Bronchial epithelial cell (primary cell): ENCODE measurements at places on chromosomes 7 and 10. TPM values are rescaled to one million over a fixed set of nuclear protein-coding genes. Genes with fewer than 3 reads are reported as not detected.

Gene SERPINE1
- total RNA-seq = 20.6 and 54.2 TPM in 2 replicates

Gene MSS51
- 0.90 and 1.1 TPM in 2 replicates for total RNA-seq

Gene CHST3
- 11.4 and 16.6 TPM in 2 replicates for total RNA-seq

Gene VAX1
- total RNA-seq = not detected in 2 replicates

Gene PRSS2
- total RNA-seq = not detected in 2 replicates

Gene LLCFC1
- not detected in 2 replicates for total RNA-seq

Gene CHAT
- total RNA-seq = not detected in 2 replicates

Gene ECHS1
- 44.8 and 49.0 TPM in 2 replicates for total RNA-seq

Gene CLEC5A
- not detected in 2 replicates for total RNA-seq

Gene SFTPA2
- not detected in 2 replicates for total RNA-seq

Gene TBC1D12
- total RNA-seq = 10.8 and 11.3 TPM in 2 replicates

Gene DKK1
- 13.6 and 43.7 TPM in 2 replicates for total RNA-seq

Gene FGFBP3
- 0.26 and 0.38 TPM in 2 replicates for total RNA-seq

- DNase-seq = no peak
Measured at GRCh38 chr10:21099291-21100062, 202.4 kb upstream of the NEBL start.

- no peak for DNase-seq
Measured at GRCh38 chr7:116425647-116426209, 73.8 kb upstream of the CAV2 start.

- DNase-seq = no peak
Measured at GRCh38 chr10:5619362-5620211, 46.8 kb downstream of the ASB13 start.

DNA sequence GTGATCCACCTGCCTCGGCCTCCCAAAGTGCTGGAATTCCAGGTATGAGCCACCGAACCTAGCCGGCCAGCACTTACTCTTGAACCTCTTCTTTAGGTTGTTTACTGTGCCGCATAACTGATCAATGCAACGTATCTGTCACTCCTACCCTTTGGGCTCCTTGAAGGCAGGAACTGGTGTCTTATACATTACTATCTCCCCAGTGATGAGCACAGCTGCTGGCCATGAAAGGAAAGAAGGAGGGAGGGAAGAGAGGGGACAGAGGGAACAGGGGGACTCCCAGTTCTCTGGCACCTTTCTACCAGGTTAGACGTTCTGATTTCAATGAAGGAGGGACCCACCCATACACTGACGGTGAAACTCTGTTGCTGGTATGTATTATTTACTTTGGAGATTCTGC, 111.8 kb upstream of the NANOS1 start:
- DNase-seq = no peak

DNA sequence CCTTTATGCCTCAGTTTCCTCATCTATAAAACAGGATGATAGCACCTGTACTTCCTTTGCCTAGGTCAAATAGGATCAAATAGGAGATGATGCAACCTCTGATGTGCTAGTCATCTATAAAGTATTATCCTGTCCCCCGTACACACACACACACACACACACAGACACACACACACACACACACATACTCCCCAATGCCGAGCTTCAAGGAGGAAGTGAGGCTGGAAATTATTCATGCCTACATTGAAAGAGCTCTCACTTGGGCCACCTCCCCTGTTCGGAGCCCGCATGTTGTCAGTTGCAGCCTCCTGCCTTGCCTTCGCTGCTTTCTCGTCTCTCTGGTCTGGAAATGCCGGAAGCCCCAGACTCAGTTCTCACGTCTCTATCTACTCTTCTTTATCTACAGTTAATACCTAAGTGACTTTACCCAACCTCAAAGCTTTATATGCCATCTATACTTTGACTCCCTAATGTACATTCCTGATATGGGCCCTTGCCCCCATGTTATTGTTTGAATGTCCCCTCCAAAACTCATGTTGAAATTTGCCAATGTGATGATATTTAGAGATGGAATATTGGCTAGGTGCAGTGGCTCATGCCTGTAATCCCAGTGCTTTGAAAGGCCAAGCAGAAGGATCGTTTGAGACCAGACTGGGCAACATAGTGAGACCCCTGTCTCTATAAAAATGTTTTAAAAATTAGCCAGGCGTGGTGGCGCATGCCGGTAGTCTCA, 6.9 kb upstream of the UBE2H start:
- DNase-seq = peak; percentile 74

DNA sequence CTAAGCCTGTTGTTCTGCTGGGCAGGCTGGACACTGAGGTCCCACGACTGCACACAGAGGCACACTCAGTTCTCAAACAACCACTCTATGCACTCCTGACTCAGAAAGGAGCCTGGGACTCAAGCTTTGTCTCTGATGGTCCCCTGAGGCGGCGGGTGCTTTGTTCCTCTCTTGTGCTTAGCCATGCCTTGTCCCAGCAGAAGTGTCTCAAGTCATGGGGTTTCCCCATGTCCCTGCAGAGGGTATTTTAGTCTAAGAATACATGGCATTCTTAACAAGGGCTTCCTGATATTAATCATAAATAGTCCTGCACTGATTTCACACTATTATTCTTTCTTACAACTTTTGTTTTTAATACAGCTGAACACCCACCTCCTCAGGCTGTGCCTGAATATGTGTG, 72.5 kb downstream of the CXCL12 start:
- DNase-seq = no peak

GRCh38 chr10:113447278-113447677, 105.6 kb upstream of the HABP2 start:
- DNase-seq = no peak

DNA sequence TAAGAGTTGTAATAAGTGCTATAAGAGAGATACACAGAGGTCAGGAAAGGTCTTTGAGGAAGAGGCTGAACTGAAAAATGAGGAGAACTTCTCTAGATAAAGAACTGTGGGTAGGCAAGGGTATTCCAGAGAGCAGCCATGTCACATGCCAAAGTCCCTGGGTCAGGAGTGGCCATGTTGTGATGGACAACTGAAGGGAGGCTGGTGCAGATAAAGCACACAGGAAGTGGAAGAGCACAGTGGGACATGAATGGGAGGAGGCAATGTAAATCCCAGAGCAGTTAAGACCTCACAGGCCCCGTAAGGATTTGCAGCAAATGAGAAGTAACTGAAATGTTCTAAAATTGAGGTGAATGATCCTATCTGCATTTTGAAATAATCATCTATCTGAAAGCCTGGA, 37.2 kb downstream of the IMMP2L start:
- DNase-seq = no peak

GRCh38 chr10:6173203-6173602, 29.5 kb upstream of the PFKFB3 start:
- DNase-seq = no peak

DNA sequence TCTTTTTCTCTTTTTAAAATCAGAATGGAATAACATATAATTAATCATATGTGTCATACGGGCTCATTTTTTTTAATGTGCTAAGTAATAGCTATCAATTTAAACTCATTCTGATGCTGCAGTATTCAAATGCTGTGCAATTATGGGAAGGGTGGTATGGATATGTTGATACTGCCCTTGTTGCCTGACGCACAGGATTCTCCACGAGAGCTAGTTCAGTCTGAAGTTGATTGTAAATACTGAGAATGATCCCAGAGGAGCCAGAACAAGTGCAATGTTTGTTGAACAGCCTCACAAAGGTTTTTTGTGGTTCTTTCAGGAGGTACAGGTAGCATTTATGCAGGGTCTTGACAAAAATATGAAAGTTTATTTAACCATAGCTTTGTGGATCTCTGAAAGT, 13.4 kb downstream of the NPY start:
- DNase-seq = no peak

GRCh38 chr10:119706521-119707278, 19.1 kb upstream of the INPP5F start:
- DNase-seq = no peak

- no peak for DNase-seq
Measured at GRCh38 chr7:33623267-33623666, 282.1 kb upstream of the BMPER start.

DNA sequence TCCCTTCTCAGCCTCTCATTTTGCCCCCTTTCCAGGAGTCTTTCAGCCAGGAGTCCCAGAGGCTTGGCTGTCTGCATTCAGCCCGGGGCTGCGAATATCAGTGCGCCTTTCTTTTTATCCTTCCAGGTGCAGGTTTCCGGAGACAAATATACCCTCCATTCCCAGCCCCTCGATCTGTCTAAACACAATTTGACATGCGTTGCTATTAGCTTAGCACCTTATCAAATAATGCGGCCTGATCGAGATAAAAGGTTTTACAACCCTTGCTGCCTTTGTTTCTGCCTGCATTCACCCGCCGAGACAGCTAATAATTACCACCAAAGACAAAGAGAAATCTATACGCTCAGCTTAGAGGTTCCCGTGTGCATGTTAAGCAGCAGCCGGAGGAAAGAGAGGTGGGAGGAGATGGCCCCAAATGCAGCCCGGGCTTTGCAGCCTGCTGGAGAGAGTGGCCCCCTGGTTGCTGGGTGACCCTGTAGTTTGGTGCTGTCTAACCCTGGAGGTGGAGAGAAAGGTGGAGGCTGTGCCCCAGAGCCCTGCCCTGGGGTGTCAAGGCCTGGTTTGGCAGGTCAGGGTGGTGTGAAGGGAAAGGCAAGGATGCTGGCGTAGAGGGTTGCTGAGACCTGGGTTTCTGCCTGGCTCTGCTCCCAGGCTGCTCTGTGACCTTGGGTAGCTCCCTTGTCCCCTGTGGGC, 185.3 kb downstream of the RPS24 start:
- no peak for DNase-seq

- no peak for DNase-seq
Measured at GRCh38 chr7:51639661-51640334, 323.2 kb upstream of the COBL start.

- DNase-seq = no peak
Measured at GRCh38 chr10:133526957-133527588, at the start of gene CYP2E1. Gene CYP2E1, plus strand, starts transcription at chr10:133527363. Its CDS starts 33 bp downstream, at chr10:133527396.

GRCh38 chr7:6365451-6365850, 82.3 kb downstream of the DAGLB start:
- DNase-seq = no peak

- peak; percentile 48 for DNase-seq
Measured at GRCh38 chr10:58457761-58458616, 54.7 kb upstream of the BICC1 start.

GRCh38 chr7:23075571-23075970, 30.0 kb upstream of the KLHL7 start:
- DNase-seq = no peak

- DNase-seq = no peak
Measured at GRCh38 chr10:129075508-129075907, 391.5 kb upstream of the MGMT start.

GRCh38 chr7:29987083-29987482, 2.5 kb downstream of the SCRN1 start:
- DNase-seq = peak; percentile 53

GRCh38 chr7:78176171-78176570, 377.6 kb downstream of the PHTF2 start:
- no peak for DNase-seq

- DNase-seq = no peak
Measured at GRCh38 chr10:13331646-13332045, 16.4 kb downstream of the SEPHS1 start.

GRCh38 chr7:29495653-29496052, 68.0 kb upstream of the PRR15 start:
- no peak for DNase-seq

DNA sequence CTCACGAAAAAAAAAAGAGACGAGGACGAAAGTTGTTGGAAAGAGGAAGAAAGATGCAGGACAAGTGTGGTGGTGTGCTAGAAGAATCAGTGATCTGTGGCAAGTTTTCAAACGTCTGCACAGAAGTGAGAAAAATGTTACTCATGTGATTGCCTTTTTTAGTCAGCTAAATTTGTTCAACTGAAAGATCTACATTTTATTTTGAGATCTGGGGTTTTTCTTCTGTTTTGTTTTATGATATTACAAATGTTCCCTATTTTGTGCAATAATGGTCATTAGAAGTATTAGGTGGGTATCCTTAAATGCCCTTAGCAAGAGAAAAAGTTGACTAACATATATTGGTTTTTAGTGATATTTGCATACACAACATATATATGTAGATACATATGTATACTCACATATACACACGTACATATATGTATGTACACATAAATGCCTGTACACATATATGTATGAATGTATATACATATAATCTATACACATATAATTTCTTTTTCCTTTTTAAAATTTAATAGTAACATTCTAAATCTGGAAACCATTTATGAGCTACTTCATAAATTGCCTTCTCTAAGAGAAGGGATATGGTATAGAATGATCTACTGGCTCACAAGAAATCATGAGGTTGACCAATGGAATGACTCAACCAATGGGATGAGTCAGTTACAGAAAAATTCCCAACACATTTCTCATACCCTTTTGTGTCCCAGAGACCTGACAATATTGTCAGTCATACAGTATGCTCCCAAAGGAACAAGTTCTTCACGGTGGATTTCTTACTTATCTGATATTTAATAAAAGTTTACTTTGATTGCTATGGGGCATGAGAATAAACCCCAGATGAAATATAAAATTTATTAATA, 38.4 kb downstream of the SLC39A12 start:
- peak; percentile 87 for DNase-seq

DNA sequence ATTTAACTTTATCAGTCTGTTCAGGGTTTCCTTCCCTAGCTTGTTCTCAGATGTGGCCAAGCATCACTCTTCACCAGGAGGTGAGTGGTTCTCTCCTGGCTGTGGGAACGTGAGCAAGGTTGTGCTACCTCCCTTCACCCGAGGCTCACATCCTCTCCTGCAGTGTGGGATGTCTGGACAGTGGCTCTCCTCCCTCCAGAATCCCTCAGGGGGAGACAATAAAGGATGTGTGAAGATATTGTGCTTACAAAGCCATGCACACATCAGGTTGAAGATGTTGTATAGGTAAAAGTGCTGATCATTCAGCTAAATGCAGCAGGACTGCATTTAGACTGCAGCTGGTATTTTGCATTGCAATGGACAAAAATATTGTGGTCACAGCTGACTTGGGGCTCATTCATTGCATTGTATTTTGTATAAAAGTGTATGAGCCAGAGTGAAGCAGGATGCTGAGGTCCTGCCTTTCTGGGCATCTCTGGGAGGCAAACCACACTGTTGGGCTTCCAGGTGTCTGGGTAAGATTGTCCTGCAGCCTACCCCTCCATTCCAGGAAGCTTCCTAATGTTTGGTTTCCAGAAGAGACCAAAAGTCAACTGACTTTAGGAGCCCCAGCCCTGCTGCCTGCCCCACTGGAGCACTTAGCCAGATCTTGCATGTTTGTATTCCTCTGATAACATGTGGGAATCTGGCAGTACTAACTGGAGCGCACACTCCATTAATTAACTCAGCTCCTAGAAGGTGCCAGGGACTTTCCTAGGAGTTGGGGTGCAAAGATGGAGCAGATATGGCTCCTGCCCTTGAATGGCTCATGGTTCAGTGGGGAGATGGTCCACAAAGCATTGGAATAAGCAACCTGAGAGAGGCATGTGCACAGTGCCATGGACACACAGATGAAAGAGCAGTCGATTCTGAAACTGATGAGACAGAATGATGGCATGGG, 292.5 kb upstream of the ZNF32 start:
- DNase-seq = no peak
